ENCODE measurements at places on chromosomes 5 and 9. TPM values are rescaled to one million over a fixed set of nuclear protein-coding genes. Genes with fewer than 3 reads are reported as not detected.

The ADAMTS16 gene
- polyA plus RNA-seq: 1.7 TPM

The FOXE1 gene
- polyA plus RNA-seq: 0.02 TPM

The TAF11L5 gene
- polyA plus RNA-seq: not detected

The DBH gene
- 0.01 TPM for polyA plus RNA-seq

The TMEM171 gene
- polyA plus RNA-seq: 0.52 TPM

The HAVCR1 gene
- polyA plus RNA-seq: not detected

The GLRA1 gene
- polyA plus RNA-seq: 0.13 TPM

Measured in adipose tissue (tissue), 3 donors.